ENCODE measurements at places on chromosomes 13 and 19. TPM values are rescaled to one million over a fixed set of nuclear protein-coding genes. Genes with fewer than 3 reads are reported as not detected.

Gene EFNB2
- total RNA-seq = 15.0 TPM

Gene PCSK4
- total RNA-seq = 5.0 TPM

Gene ZNF610
- 2.5 TPM for total RNA-seq

DNA sequence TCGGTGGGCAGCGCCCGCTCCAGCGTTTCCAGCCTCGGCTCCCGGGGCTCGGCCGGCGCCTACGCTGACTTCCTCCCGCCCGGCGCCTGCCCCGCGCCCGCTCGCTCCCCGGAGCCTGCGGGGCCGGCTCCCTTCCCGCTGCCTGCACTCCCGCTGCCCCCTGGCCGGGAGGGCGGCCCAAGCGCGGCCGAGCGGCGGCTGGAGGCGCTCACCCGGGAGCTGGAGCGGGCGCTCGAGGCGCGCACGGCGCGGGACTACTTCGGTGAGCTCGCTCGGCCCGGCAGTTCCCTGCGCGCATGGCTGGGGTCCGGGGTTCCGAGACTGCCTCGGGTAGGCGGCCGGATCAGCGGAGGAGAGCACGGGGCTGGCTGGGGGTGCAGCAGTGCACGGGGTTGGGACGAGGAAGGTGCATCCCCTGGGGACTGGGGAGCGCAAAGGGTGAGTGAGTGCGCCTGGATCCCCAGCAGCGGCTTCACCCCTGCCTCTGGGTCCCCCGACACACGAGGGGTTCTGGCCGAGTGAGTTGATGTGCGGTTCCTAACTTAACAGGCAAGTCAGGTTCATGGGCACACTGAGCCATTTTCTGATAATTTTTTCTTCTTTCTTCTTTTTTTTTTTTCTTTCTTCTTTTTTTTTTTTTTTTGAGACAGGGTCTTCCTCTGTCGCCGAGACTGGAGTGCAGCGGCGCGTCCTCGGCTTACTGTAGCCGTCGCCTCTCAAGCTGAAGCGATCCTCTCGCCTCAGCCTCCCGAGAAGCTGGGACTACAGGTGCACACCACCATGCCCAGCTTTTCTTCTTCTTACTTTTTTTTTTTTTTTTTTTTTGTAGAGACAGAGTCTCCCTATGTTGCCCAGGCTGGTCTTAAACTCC is 1.1 kb downstream of the WTIP start:
- no peak for DNase-seq

GRCh38 chr13:113088691-113089020 is 16.9 kb upstream of the F7 start:
- DNase-seq = peak; percentile 50

GRCh38 chr13:60976367-60976766 is 439.3 kb downstream of the PCDH20 start:
- no peak for DNase-seq

DNA sequence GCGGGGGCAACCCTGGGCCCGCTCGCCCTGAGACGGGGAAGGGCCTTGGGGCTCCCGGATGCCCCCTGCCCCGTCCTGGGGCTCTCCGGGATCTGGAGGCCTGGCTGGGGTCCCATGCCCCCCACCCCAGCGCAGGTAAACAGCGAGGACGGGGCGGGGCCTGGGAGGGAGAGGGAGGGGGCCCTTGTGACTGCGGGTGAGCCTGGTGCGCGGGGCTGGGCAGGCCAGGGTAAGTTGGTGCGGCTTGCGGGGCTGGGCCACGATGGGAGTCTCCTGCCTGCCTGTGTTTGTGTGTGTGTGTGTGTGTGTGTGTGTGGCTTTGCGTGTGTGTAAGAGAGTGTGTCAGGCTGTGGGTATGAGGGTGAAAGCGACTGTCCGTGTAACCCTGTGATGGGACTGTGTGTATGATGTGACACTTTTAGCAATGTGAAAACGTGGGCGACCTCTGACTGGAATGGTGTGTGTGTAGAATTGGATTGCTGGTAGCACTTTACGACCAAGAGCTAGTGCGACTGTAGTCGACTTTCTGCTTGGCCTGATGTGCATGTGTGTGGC is 426 bp downstream of the KLC3 start:
- DNase-seq = no peak

DNA sequence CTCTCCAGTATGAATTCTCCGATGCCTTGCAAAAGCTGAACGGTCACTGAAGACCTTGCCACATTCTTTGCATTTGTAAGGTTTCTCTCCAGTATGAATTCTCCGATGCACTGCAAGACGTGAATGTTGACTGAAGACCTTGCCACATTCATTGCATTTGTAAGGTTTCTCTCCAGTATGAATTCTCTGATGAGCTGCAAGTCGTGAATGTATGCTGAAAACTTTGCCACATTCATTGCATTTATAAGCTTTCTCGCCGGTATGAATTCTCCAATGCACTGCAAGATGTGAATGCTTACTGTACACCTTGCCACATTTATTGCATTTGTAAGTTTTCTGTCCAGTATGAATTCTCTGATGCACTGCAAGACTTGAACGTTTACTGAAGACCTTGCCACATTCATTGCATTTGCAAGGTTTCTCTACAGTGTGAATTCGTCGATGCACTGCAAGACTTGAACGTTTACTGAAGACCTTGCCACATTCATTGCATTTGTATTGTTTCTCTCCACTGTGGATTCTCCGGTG is 20.0 kb upstream of the ZNF841 start:
- DNase-seq = no peak

- no peak for DNase-seq
Observed at GRCh38 chr13:50410921-50411746, 395.9 kb downstream of the KCNRG start.

GRCh38 chr13:71577127-71577526 is 289.9 kb downstream of the DACH1 start:
- no peak for DNase-seq

DNA sequence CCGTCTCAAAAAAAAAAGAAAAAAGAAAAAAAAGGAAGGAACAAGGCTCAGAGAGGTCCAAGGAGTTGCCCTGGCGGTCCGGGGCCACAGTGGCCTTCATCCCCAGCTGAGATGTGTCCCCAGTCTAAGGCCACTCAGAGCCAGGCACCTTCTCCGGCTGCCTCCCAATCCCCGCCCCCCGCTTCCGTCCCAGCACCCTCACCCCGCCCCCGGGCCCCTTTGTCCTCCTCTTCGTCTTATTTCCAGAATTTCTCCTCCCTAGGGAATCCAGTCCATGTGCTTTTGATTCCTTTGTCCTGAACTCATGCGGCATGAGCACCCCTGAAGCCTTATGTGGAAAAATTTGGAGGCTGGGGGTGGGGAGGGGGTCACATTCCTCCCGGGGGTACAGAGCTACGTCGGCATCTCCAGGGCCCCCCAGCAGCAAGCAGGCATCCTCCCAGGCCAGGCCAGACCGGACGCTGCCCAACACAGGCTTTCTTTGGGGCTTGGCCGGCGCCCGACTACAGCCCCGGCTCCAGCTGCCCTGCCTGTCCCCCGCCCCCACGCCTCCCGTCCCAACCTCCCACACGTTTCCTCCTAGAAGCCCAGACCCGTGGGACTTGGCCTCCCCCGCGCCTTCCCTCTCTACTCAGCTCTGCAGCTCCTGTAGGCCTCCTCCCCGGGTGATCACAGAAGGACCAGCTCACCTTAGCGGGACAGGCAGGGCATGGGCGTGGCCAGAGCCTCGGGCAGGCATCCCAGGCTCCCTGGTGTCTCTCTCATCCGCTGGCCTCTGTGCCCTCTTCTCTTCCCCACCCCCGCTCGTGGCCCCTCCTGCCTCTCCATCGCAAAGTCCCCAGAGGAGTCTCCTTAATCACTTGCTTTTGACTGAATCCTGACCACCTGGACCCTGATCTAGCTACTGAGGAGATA is 17.8 kb upstream of the ADGRE5 start:
- DNase-seq = peak; percentile 88

GRCh38 chr13:93289053-93289452 is 62.4 kb downstream of the GPC6 start:
- no peak for DNase-seq

DNA sequence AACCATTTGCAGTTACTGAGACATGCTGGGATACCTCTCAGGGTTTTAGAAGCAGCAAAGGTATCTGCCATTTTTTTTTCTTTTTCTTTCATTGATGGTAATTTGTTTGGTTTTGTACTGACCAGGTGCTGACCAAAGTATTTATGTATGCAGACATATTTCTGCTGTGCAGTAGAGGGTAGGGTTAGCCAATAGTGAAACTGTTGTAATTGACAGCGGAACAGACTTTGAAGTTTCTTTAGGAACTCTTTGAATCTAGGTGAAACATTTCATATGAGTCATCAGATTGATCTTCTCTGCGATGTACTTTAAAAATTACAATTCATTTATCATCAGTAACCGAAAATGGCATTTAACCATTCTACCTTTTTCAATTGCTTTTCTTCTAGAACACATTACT is 63.0 kb downstream of the ITGBL1 start:
- no peak for DNase-seq

All from sigmoid colon (tissue), 7 donors.